ENCODE measurements at places on chromosomes 6 and 20.

DNA sequence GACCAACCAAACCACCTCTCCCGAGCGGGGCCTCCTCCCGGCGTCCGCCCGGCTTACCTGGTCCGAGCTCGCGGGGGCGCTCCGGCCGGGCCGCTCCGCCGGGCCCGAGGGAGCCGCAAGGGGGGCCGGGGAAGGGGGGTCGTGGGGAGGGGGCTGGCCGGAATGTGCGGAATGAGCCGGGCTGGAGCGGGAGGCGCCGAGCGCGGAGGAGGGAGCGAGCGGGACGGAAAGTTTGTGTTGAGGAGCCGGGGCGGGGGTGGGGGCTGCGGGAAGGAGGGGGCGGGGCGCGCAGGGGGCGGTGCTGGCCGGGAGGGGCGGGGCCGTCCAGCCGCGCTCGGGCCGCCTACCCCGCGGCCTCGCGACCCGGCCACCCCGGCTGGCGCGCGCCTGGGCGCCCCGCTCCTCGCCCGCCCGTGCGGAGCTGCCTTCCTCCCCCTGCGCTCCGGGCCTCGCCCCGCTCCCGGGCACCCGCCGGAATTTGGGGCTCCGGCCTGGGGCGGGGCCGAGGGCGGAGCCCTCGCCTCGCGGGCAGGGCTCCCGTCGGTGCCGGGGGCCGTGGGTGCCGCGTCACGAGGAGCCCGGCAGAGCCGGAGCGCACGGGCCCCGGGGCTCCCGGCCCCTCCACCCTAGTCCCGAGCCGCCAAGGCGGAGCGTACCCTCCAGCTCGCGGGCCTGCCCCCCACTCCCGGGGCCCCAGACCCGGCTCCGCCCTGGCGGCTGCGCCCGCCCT lies at the start of gene TEAD3:
TSS of gene TEAD3 (minus strand) at position 239 of the 730 bp plus-strand sequence.
- DNase-seq = no peak

- DNase-seq = no peak
Measured at GRCh38 chr6:37783025-37783855, 36.3 kb upstream of the ZFAND3 start.

DNA sequence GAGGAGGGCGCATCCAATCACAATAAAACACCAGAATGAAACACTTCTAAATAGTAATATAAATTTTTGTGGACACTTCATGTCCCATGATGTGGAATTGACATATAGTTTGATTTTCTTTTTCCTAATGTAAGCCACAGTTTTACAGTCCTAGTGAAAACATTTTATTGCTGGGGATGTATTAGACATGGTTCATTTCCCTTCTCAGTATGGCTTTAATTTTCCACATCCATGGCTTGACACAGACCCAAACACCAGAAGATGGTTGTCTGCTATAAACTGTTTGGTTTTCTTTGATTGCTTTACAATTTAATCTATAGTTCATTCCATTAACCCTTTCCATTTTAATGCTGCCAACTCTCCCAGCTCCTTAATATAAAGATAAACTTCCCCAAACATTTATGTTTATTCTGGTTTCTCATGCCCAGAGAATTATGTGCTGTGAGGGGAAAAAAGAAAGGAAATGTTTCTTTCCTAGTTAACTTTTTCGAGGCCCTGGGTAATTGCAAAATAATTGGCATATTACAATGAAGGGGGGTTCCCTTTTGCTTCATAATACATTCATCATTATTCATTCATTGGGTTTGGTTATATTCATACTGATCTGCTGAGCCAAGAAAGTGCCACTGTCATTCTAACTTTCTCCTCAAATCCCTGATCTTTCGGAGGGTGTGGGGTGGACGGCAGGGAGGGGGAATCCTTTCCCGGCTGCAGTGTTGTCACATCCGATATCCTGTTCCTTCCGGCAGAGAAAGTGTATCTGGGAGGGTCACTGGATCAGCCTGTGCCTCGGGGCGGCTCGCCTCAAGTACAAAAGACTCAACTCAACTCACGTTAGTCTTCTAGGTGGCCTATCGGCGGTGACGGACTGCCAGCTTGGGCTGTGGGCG lies 127.6 kb upstream of the TFAP2D start:
- no peak for DNase-seq

- DNase-seq = no peak
Measured at GRCh38 chr6:125791820-125792165, 1.0 kb downstream of the NCOA7 start.

GRCh38 chr20:44050925-44051660 lies 135.9 kb downstream of the JPH2 start:
- no peak for DNase-seq

DNA sequence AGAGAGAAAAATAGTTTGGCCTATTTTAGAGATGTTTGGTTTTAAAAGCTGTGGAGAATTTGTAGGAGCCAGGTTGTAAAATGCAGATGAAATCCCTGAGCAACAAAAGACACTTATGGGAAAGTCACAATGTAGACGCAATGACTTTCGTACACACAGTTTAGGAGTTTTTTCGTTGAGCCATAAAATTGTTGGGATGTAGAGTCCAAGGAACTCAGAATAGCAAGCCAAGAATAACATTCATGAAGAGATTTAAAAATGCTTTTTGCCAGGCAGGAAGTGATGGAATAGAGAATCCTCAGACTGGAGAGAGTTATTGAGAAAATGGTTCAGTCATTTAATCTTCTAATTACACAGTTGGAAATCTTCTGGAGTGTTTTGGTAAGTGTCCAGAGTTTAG lies 11.5 kb upstream of the PROKR2 start:
- no peak for DNase-seq

GRCh38 chr20:5044075-5044620 lies 42.8 kb upstream of the SLC23A2 start:
- no peak for DNase-seq

GRCh38 chr6:5681480-5681879 lies 325.2 kb downstream of the NRN1 start:
- DNase-seq = no peak

- DNase-seq = no peak
Measured at GRCh38 chr6:39982720-39983119, 48.5 kb upstream of the MOCS1 start.

- DNase-seq = no peak
Measured at GRCh38 chr20:51470499-51470820, 72.1 kb downstream of the NFATC2 start.

DNA sequence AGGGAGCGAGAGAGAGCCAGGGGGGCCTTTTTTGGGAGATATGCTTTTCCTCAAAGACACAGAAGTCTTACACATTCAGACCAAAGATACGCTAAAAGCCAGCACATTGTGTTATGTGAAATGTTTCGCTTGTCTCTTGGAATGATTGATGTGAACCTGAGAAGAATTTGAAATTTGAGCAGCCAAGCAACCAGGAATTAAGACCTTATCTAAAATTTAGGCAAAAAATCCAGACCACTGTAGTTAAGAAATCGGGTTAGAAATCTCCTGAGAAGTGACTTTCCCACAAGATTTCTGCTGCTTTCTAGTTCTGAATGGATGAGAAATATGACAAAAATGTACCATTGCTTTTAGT lies 223.2 kb upstream of the GMDS start:
- DNase-seq = no peak

GRCh38 chr6:125790358-125791150 lies at the start of gene NCOA7:
NCOA7 (plus strand) TSS chr6:125790960; CDS start chr6:125815355, 24,395 bp downstream.
- DNase-seq = peak; percentile 50

- no peak for DNase-seq
Measured at GRCh38 chr6:45645302-45645701, 267.6 kb upstream of the SUPT3H start.

- DNase-seq = no peak
Measured at GRCh38 chr20:63903796-63904561, 9.1 kb downstream of the DNAJC5 start.

- no peak for DNase-seq
Measured at GRCh38 chr6:53433261-53433950, 84.7 kb upstream of the ELOVL5 start.

- DNase-seq = no peak
Measured at GRCh38 chr20:25487306-25487705, 79.8 kb downstream of the GINS1 start.

- DNase-seq = no peak
Measured at GRCh38 chr20:44570367-44570766, 12.0 kb upstream of the PKIG start.

DNA sequence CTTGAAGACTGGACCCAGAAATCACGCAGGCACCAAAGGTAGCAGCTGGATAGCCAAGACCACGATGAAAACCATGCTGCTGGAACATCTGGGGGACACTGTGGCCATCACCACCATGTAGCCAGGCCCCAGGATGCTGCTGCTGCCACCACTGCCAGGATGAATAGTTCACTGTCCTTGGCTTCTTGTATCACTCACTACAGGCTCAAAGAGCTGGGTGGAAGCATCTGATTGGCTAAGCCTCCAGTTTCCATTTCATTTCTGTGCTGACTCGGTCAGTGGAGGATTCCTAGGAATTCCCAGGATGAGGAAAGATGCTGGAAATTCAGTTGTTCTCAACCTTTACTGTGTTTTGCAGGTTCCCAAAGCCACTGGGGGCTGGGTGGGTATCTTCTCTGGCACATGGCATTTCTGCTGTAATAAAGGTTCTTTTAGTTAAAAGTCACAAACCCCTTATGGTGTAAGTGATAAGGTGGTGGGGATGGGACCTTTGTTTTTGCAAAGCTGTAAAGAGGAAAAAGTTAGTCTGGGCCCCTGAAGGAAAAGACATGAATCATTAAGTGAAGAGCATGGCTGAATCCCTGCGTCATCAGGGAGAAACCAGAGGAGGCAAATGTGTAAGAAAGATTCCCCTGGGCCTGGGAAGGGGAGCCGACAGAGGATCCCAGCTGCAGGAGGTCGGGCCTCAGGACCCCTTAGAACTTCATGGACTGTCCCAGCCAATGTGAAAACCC lies 75.6 kb upstream of the RNF24 start:
- DNase-seq = no peak

- DNase-seq = peak; percentile 1
Measured at GRCh38 chr6:79949233-79949632, 1.9 kb upstream of the ELOVL4 start.

- DNase-seq = no peak
Measured at GRCh38 chr6:70586114-70586513, 19.4 kb downstream of the SDHAF4 start.

DNA sequence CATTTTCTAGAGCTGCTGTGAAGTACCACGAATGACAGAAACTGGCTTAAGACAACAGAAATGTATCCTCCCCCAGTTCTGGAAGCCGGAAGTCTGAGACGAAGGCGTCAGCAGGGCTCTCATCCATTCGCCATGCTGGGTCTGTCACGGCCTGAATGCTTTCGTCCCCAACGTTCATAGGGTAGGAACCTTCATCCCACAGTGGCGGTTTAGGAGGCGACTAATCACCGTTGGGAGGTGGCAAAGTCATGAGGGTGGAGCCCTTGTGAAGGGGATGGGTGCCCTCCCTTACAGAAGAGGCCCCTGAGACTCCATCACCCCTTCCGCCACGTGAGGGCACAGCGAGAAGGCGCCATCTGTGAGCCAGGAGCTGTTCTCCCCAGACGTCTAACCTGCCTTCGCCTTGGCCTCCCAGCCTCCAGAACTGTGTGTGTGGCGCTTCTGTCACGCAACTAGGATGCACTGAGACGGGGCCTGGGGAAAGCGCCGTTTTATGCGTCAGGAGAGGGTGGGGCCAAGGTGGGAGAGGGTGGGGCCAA lies 250.3 kb downstream of the TTLL2 start:
- no peak for DNase-seq

DNA sequence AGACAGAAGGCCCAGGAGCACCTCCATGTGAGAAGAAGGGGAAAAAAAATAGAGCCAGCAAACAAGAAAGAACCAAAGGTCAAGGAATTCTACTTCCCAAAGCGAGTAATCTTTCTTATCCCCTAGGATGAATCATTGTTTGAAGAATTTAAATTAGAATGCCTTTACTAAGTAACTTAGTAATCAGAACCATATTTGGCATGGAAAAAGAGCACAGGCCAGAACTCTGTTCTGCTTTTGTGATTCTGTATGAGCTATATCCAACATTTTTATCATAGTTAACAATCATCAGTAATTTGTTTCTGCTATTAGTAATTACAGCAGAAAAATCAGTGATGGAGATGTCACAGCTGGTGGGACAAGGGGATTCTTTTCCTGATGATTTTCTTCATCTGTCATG lies 228.8 kb upstream of the FAM83B start:
- no peak for DNase-seq

GRCh38 chr6:63333440-63333839 lies 13.7 kb upstream of the LGSN start:
- DNase-seq = no peak

DNA sequence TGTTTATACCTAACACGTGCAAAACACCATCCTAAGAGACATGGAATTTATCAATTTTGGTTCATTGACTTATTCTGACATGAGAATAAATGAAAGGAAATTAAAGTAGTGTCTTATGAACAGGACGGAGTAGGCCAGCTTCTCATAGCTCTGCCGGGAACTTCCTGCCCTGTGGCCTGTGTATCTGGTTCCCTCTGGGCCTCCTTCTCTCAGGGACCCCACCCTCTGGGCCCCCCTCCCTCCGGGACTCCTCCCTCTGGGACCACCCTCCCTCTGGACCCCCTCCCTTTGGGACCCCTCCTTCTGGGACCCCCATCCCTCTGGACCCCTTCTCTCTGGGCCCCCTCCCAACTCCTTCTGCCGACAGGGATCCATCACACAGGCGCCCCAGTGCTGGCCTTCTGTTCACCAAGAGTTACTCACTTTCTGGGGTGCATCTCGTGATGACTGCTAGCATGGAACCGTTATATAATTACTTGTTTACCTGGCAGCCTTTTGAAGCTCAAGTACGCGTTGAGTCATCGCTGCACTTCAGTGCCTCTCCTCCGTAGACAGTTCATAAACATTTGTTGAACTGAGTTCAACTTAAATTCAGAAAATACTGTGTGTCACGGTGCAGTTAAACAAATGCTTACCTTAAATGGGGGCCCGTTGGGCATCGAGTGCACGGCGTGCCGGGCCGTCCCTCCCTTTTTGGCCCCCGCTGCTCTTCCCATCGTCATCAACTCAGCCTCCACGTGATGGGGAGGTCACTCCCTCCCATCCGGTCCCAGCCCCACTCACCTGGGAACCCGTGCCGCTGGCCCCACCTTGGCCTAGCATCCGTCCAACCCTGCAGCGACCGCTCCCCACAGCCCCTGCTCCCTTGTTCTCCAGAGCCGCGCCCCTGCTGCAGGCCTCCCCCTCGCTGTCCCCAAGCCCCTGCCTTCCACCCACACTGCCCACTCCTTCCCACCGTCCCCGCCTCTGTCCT lies 8.1 kb downstream of the CCR6 start:
- no peak for DNase-seq

DNA sequence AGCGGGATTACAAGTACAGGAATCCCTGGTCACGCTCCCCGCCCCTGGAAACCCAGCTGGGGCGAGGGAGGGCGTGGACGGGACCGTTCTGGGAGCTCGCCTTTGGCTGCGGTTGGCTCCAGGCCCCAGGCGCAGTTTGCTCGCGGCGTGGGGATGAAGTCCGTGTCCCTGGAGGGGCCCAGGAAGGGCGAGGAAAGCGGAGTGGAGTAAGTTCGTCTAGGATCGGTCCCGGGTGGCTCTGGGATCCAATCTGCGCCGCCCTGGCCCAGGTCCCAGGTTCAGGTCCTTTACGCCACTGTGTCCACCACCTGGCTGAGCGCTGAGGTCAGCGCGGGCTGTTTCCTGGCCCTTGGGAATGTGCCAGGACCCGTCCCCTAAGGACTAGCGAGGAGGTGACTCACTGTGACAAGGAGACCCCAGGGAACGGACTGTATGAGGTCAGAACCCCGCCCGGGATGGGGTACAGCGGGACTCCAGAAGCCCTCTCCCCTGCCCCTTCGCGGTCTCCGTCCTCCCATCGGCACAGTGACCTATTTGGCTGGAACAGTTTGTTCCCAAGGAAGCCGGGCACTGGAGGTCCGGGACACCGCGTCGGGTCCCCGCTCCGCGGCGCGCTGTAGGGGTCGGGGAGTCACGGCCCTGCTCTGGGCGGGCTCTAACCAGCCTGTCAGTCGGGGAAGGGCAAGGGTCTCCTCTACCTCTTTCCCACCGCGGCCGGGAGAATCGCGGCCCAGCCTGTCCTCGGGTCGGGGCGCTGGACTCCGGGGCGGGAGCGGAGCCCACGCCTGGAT lies 724 bp downstream of the CDKN1A start:
- no peak for DNase-seq

Measured in activated naive CD4-positive, alpha-beta T cell (primary cell).